Left renal pelvis (tissue), 4 donors: ENCODE measurements at places on chromosomes 3 and 15.

DNA sequence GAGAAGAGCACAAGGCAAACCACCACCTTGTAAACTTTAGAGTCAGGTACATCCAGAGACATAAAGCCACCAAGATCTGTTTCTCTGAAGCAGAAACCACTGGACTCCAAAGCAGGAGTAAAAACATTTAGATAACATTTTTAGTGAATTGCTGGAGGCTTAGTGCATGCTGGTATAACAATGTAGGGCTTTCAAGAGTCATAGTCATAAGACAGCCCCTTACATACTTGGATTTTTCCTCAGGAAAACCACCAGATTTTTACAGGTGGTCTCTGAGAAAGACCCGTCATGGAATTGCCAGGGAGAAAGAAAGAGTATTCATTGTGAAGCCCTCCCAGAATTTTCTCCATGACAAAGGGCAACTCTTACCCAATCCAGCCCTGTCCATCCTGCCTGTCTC, 434.5 kb upstream of the NAALADL2 start:
- DNase-seq = no peak

DNA sequence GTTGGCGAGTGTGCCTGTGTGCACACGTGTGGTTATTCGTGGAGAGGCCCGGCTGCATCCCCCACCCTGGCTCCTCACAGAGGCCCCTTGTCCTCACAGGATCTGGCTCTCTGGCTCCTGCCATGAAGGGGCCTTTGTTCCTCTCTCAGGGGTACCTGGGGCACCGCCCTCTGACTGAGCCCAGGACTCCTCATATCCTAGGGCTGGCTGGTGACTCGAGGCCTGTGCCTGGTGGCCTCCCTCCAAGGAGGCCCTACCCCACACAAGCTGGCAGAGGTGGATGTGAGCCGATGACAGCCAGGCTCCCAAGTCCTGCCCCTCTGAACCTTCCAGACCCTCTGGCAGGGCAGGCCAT, 10.0 kb downstream of the PRKCD start:
- no peak for DNase-seq

GRCh38 chr3:71250026-71250425, 333.5 kb downstream of the FOXP1 start:
- DNase-seq = no peak

DNA sequence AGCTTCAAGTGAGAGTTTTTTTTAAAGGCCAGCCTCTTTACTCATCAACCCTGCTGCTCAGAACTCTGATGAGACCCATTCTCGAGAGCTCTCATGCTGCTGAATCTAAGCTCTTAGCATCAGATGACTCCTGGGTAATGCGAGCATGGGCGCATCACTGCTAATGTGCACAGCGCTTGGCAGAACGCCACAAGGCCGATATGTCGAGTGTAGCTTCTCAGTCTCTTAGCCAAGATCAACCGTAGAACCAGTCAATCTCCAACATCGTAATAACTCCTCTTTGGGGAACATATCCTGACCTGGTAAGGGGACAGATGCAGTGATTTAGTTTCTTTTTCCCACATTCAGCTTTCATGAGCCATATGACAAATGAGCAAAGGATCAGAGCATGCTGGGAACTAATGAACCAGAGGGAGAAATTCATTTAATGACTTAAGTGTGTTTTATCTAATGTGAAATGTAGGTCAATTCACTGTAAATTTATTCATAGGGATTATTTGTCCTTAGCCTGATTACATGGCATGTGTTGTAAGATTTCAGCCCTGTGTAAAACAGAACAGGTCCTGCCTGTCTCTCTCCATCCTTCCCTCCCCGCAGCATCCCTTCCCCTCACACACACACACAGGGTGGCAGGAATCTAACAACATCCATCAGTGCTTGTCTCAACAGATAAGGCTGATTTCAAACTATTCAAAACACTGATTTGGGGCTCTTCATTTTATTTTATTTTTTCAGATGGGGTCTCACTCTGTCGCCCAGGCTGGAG, 195.4 kb upstream of the C2CD4B start:
- DNase-seq = no peak

DNA sequence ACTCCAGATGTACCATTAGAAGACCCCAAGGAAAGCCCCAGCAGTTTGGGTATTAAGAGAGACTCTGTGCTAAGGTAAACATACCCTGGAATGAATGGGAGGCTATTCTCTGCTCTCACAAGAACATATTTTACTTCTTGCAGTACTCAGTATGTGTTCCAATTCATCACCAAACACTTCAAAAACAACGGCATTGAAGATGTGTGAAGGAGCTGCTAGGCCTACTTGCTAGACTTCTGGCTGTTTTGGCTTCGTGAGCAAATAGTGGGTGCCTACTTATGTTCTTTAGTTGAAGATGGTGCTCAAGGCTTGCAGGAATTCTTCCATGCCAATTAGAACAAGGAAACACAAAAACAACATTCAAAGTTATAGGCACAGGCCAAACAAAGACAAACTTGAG, 514.5 kb downstream of the ROBO1 start:
- DNase-seq = no peak
